ENCODE measurements at places on chromosomes 3 and 15. TPM values are rescaled to one million over a fixed set of nuclear protein-coding genes. Genes with fewer than 3 reads are reported as not detected.

GRCh38 chr3:196159952-196160804 is 51.0 kb downstream of the ZDHHC19 start:
- DNase-seq, result no peak

GRCh38 chr3:195582947-195583346 is 793 bp downstream of the APOD start:
- no peak for DNase-seq

DNA sequence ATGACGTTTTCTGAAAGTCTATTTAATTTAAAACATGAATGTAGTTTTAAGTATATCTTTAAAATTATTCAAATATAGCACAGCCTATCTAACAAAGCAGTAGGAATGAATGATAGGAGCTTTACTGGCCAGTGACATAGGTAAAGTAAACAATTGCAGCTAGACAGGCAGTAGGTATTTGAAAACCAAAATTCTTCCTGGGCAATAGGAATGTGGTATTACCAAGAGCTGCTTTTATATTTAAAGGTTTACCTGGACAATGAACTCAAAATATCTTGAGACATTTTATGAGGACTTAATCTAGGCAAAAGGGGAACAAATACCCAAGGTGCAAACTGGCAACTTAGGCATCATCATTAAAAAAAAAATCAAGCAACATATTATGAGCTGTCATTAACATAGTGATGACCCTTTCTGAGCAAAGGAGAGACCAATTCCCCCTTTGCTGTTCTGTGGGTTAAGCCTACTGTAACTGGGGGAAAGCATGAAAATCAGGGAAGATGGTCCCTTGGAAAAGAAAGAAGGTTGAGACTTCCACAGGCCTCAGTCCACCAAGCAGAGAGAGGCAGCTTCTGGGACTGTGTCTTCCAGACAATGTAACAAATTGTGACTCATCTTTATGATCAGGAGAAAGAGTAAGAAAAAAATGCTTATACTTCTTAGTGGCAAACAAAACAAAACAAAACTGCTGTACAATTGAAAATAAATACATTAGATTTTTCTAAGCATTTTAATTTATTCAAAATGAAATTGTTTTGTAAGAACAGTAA is 12.9 kb downstream of the ISL2 start:
- no peak for DNase-seq

DNA sequence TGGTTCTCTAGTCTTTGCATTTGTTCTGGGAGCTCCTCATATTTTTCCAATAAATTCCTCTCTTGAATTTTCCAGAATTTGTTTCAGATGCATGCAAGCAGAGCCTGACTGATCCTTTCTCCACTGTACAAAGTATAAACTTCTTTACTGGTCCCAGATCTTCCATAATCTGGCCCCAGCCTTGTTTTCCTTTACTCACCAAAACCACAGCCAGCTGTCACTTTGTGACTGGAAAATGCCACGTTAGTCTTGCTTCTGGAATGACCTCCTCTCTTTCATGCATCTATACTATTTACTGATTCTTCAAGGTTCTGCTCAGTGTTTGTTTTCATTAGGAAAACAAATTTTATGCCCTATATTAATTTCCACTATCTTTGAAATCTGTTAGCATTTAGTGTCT is 60.4 kb upstream of the SPPL2A start:
- no peak for DNase-seq

DNA sequence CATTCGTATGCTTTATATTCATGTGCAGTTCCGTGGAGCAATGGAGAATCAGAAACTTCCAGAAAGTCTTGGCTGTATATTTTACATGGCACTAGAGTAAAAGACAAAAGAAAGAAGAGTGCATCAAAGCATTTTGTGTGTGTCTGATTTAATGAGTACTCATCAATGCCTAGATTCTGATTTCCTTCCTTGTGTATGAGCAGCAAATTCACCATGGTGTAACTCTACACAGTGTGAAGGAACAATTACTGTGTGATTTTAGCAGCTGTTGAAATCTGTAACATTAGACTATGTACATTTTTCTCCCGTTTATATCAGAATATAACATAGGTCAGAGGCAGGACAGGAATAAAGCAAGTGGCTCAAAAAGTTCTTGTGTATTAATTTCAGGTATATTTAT is 102.0 kb upstream of the TSC22D2 start:
- DNase-seq, result no peak

DNA sequence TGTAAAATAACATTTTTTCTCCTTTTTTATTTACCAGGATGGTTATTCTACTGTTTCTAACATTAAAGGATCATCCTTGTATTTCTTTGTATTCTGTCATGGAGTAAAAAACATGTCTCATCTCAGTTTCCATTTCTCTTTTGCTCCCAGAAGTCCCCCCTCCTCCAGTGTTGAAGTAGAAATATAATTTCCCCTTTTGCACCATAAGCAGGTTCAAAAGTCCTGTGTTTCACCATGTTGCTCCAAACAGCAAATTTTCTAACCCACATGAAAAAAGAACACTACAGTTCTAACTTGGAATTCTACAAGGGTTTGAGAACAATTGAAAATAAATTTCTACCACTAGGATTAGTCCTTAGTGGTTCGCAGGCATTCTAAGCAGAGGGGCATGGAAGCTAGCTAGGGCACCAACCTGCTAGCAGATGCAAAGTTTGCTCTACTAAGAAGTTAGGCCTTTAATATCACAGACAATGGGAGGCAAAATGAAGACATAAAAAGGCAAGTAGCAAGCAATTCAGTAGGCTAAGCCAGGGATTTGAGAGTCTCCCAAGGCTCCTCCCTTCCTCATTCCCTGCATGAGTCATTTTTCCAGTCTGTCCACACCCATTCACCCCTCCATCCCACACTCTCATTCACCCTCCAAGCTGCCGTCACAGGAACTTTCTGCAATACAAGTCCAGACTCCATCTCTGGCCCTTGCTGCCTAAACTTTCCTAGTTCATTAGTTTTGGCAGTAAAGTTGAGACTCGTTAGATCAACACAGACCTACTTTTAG is 2.3 kb upstream of the MBNL1 start:
- no peak for DNase-seq

DNA sequence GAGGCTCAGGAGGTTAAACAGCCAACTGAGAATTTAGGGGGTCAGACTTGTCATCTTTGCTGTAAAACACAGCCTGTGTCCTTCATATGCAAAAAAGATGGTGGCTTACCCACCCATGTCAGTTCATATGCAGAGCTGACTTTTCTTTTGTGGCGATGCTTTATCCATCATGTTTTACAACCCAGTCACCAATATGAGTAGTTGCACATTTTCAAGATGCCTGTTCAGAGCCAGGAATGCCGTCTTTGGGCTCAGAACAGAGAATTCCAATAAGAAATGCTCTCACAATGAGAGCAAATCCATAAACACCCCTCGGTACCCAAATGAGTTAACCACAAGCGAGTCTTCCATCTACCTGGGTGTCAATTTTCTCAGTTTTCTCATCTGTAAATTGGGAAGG is 83.6 kb downstream of the TIGIT start:
- DNase-seq, result no peak

- DNase-seq, result no peak
Observed at GRCh38 chr15:25597571-25597970, 158.7 kb upstream of the UBE3A start.

DNA sequence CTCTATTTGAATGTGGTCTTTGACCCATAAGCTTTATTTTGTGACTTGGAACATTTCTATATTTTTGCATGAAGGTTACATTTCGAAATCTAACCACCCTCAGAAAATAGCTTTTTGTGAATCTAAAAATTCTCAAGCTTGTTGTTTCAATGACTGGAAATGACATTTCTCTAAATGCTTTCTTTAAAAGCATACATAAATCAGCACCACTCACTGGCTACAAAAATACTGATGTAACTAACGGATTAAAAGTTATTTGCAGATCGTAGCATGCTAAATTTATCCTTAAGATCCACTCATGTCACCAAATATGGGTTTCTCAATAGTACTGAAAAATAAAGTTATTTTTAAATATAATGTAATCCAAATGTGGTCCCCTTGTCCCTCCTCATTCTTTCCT is 55.2 kb upstream of the ACAN start:
- no peak for DNase-seq

AMIGO3 gene
- 1.4 TPM for total RNA-seq

HIGD2B gene
- total RNA-seq, result not detected

PLA2G4E gene
- 1.0 TPM for total RNA-seq

Measured in glutamatergic neuron (in vitro differentiated cells).